Activated T-helper 1 cell treated with Interleukin-2 at 50 U/mL for 16 hours (primary cell): ENCODE measurements at places on chromosomes 1 and 21.

GRCh38 chr1:27233667-27234048, 774 bp upstream of the WDTC1 start:
- DNase-seq, result no peak

DNA sequence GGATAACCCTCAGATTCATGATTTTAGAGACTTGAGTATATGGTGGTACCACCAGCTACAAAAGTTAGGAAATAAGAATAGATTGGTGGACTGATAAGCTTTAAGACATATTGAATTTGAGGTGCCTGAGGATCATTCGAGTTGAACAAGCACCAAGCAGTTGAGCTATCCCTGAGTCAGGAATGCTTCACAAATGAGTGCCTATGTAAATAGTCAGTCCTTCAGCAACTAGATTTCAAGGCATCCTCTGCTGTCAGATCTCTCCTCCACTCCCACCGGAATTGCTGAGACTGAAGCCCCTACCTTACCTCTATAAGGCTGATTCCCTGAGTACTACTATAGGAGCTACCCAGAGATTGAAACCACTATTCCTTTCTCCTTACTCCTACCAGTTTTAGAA, 7.1 kb downstream of the BTF3L4 start:
- no peak for DNase-seq

GRCh38 chr1:219177363-219177762, 3.7 kb downstream of the LYPLAL1 start:
- DNase-seq, result no peak

DNA sequence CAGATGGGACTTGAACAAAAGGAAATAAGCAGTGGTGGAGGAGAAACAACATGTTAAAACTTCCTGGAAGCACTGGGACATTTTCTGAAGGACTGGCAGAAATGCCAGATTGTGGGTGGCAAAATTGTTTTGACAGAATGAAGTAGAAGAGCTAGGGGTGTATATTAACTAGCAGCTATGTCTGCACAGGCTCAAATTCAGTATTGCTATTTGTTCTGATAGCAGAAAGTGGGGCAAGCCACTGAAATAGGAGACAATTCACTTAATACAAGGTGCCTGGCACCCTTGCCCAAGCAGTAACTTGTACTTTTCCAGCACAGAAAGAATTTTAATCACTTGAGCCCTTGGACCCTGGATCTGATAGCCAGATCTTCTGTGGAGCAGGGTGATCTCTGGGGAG, 11.8 kb upstream of the PIGM start:
- DNase-seq, result no peak

DNA sequence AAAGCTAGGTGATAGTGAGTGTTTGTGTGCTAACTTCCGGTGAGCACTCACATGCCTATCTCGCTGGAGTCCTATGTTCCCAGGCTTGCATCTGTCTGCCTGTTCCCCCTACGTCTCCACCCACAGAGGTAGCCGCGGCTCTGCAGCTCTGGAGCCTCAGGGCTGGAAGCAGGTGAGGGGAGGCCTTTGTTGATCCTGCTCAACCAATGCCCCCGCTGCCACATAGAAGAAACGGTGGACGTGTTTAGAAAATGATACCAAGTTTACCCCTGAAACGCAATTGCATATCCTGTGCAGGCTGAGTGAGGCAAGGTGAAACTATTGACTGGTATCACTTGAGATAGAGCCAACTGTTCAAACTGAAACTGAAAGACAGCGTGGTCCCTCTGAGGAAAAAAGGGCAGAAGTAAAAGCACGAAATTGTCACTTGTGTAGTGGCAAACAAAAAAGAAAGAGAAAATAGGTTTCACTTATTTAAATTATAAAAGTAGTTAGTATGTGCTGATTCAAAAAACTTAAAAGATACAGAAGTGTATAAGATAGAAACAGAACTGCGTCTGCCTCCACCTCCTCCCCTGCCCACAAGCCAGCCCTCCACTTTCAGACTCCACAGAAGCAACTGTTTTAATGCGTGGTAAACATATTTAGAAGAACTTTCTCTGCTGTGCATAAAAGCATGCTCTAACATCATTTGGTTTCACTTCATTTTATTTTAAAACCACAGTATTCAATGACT, 38.6 kb upstream of the ETS2 start:
- DNase-seq, result peak; percentile 10

DNA sequence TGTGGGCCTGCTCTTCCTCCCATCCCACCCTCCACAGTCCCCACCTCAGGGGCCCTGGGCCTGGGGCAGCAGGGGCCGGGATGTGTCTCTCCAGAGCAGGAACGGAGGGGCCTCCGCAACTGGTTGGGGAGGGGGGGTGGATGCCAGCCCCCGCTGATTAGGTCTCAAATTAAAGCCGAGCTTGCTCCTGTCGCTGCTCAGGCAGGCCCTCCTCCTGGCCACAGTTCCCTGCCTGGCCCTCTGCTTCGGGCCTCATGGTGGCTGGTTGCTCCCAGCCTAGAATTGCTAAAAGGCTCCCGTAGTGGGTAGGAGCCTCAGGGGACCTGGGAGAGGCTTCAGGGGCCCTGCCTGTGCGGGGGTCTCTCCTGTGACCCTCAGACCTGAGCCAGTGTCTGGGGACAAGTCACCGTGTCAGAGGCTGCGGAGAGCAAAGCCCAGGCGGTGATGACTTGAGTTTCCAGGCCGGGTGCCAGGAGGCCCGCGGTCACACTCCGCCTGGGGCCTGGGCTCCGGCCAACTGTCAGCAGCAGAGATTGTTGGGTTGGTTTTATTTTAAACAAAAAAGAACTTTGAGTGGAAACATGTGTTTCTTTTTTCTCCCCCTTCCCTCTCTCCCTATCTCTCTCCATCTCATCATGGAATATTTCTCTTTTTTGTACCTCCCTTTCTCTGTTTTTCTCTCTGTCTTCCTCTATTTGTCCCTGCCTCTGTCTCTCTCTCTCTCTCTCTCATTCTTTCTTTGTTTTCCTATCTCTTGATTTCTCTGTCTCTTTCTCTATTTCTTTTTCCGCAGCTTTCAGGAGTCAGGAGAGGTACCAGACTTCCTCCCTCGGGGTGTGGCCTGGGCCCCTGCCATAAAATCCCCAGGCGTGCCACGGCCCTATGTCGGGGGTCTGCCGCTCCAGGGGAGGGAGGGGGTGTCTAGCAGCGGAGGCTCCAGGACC, 20.0 kb upstream of the EPHA2 start:
- no peak for DNase-seq

- peak; percentile 39 for DNase-seq
Measured at GRCh38 chr1:25037174-25038074, 107.3 kb upstream of the RUNX3 start.

- no peak for DNase-seq
Measured at GRCh38 chr1:205989786-205990185, 13.4 kb downstream of the RAB7B start.

DNA sequence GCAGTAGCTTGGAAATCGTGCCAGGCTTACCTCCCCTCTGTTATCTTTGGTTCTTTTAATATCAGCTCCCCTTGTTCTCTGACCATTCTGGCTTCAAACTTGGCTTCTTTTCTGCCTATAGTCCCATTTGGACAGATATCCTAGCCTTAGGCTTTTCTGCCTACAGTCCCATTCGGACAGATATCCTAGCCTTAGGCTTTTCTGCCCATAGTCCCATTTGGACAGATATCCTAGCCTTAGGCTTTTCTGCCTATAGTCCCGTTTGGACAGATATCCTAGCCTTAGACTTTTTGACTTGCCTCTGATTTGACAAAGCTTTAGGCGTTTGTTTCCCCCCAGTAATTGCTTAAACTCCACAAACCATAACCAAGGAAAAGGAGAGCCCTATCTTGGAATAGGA, 25.6 kb downstream of the CHML start:
- DNase-seq, result no peak

DNA sequence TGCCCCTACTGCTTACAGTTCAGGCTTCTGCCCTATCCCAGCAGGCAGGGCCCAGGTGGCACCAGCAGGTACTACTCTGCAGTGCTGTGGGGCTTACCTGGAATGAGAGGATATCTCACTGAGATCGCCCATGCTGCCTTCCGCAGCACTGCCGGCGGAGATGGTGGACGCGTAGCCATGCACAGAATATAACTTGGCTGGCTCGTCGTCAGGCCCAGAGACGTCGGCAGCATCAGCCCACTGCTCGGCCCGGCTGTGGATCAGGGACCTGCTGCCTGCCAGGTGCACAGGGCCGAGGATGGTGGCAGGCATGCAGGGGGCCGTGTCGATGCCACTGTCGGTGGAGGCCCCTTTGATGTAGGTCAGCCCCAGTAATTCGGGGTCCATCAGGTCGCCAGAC, 190.9 kb downstream of the SIPA1L2 start:
- no peak for DNase-seq

DNA sequence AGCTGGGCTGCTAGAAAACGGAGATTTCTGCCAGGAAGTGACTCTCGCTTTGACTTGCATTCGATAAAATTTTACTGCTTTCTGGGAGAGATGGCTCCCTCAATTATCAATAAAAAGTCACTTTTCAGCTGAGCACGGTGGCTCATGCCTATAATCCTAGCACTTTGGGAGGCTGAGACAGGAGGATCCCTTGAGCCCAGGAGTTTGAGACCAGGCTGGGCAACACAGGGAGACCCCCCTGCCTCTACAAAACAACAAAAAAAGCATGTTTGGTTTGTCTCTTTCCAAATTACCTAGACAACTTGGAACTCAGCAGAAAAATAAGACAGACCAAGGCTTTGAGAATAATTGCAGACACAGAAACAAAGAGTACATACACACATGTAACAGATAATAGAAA, 12.9 kb upstream of the ENSA start:
- no peak for DNase-seq
